ENCODE measurements at places on chromosomes 12 and 14. TPM values are rescaled to one million over a fixed set of nuclear protein-coding genes. Genes with fewer than 3 reads are reported as not detected.

KIF26A gene
- not detected for total RNA-seq

GRCh38 chr14:47778631-47779030 lies 103.2 kb upstream of the MDGA2 start:
- no peak for DNase-seq

- DNase-seq: no peak
These were observed 691.0 kb upstream of the SEL1L start for GRCh38 chr14:82224610-82225009.

TMTC2 gene
- total RNA-seq: 2.5 TPM

GLI1 gene
- total RNA-seq: 1.0 TPM

GRCh38 chr12:12156828-12157227 lies 86.1 kb downstream of the BCL2L14 start:
- DNase-seq: no peak

DDX24 gene
- 241 TPM for total RNA-seq

- DNase-seq: no peak
These were observed 595 bp downstream of the PLEK2 start for GRCh38 chr14:67411370-67411769.

- no peak for DNase-seq
These were observed 28.5 kb downstream of the CCDC60 start for GRCh38 chr12:119363037-119363436.

GRCh38 chr14:92952481-92953298 lies 29.7 kb downstream of the CHGA start:
- no peak for DNase-seq
